Stimulated activated CD4-positive, alpha-beta T cell treated with anti-CD3 and anti-CD28 coated beads, Interleukin-2, amount 100 ng/mL, for 4 hours (primary cell): ENCODE measurements at places on chromosomes 5 and 9.

GRCh38 chr5:8508231-8508630, 639.3 kb downstream of the MTRR start:
- no peak for DNase-seq

- DNase-seq, result no peak
Observed at GRCh38 chr5:92409134-92409533, 1026.0 kb upstream of the ARRDC3 start.

DNA sequence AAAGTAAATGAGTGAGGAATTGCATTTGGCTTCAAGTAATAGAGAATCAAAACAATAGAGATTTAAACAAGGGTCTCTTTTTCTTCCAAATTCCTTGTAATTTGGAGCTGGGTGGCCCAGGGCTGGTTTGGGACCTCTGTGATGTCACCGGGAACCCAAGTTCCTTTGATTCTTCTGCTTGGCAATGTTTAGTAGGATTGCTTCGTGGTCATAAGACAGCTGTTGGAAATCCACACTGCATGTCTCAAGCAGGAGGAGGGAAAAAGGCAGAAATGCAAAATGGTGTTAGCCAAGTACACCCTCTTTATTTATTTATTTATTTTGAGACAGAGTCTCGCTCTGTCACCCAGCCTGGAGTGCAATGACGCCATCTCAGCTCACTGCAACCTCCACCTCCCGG, 72.6 kb upstream of the IL12B start:
- no peak for DNase-seq

DNA sequence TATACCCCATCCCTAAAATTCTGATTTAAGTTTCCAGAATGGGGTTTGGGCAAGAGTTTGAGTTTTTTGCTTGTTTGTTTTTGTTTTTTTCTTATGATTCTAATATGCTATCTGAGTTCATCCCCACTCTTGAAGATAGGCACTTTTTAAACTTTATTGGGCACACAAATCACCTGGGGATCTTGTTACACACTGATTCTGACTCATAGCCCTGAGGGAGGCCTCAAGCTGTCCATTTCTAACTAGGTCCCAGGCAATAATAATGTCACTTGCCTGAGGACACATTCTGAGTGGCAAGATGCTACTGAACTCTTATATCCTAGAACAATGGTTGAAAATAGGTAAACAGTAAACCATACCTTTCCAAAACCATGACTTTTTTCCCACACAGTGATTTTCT, 22.8 kb upstream of the ABLIM3 start:
- DNase-seq, result no peak

DNA sequence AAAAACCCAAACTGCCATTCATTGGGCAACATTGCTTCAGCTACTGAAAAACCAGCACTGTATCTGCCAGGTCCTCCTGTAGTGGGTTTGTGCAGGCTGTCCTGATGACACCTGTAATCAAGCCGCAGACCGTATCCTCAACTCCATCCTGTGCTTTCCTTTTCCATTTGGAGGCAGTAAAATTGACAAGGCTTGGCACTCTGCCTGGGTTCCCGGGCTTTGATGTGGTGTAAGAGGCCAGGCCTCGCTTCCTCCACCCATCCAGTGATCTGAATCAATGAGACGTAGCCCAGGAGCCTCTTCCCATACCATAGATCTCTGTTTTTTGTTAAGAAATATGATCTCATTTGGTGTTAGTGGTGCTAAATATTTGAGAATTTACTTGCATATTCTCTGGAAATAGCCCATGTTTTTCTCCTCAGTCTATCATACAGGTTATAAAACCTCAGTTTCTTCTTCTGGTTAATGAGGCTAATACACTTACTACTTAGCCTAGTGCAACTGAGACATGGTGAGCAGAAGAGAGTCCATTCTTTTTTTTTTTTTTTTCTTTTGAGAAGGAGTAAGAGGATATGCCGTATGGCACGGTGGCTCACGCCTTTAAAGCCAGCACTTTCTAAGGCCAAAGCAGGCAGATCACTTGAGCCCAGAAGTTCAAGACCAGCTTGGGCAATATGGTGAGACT, 34.8 kb downstream of the LSM11 start:
- DNase-seq, result no peak

DNA sequence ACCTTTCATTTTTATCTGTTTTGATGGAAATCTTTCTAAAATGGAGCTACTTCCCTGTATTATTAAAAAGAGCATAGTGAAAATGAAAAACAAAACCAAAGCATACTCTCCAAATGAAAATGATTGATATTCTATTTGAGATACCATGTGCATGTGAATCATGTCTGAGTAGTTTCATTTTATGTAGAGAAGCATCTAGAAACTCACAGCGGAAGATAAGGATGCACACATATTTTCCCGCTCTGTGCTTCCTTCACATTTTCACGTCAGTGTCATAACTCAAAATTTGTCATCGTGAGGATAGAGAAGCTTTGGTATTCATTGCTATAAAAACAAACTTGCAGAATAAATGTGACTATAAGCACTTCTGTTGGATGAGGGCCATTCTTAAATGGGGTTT, 34.0 kb upstream of the CLINT1 start:
- no peak for DNase-seq

DNA sequence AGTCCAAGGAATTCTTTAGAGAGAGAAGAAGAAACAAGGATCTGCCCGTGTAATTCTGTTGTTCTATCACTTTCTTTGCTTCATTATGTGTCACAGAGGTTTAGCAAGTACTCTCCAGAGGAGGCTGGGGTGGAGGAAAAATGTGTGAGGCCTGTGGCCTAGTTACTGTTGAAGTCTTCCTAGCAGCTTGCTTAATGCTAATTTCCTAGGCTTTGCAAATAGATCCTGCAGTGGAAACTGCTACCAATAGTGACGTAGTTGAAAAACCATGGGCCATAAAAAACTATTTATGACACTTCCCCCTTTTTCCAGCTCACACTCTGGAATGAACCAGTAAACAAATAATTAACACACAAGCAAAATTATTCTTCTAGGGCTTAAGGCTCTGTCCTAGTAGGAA, 27.0 kb upstream of the C9orf72 start:
- DNase-seq, result no peak

- no peak for DNase-seq
Observed at GRCh38 chr5:119353686-119354366, 2.0 kb upstream of the TNFAIP8 start.

DNA sequence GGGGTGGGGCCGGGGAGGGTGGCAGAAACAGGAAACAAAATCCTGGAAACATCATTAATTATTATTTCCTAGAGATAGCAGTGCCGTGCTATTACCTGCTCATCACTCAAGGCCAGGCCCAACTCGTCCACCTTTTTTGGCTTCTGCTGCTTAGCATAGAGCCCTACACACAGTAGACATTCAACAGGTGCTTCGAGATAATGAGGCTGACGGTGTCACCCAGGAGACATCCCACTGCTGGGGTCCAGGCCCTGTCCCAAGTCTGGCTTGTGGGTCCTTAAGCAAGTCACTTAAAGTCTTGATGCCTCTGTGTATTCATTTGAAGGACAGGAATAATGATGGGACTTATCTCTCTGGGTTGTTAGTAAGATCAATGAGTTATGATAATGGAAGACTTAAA, 506.6 kb downstream of the BNC2 start:
- no peak for DNase-seq

DNA sequence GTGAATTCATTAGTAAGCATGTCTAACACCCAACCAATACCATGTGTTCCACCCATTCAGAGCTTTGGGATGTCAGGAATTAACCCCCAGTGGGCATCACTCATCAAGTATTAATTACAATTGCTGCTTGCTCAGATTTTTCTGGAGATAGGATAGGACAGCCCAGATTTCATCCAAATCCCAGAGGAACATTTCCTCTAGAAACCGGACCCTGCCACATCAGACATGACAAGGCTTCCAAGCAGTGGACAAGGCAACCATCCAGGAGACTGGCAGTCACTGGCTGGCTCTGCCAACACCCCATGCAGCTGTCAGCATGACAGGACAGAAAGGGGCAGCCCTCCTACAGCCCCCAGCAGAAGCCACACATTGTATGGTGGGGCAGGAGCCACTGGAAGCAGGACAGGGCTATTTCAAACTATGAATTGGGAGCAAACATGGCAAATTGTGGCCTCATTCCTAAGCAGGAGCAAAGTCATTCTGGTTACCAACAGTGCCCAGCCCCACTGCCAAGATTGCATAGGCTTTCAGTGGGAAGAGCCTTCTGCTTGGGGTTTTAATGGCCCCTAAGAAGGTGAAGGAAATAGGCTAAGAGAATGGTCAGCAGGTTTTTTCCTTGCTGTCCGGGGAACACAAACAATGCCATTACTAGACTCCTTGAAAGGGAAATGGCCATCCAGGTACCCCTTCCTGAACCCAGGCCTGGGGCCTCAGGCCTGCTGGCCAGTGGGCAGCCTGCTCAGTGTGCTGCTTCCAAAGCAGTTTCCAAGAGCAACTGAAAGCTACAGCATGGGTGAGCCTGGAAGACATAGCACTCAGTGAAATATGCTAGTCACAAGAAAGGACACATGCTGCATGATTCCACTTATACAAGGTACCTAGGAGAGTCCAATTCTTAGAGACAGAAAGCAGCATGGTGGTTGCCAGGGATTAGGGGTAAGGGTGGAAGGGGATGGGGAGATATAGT, 294.7 kb upstream of the SLC30A5 start:
- no peak for DNase-seq

- DNase-seq, result no peak
Observed at GRCh38 chr9:117413346-117414219, 1.3 kb downstream of the ASTN2 start.

DNA sequence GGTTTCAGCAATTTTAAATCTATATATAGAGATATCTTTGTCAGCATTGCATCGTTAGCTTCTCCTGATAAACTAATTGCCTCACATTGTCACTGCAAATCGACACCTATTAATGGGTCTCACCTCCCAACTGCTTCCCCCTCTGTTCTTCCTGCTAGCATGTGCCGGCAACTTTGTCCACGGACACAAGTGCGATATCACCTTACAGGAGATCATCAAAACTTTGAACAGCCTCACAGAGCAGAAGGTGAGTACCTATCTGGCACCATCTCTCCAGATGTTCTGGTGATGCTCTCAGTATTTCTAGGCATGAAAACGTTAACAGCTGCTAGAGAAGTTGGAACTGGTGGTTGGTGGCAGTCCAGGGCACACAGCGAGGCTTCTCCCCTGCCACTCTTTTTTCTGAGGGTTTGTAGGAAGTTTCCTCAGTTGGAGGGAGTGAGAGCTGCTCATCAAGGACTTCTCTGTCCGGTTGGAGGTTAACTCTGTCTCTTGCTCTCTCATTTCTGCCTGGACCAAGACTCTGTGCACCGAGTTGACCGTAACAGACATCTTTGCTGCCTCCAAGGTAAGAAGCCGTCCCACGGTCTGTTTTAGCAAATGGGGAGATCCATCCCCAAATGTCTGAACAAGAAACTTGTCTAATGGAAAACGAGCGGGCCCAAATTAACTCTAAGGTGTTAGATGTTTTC, at the start of gene IL4:
Gene IL4, plus strand, starts transcription at position 51 of the 692 bp plus-strand sequence. Its CDS starts 62 bp downstream, at position 113.
- no peak for DNase-seq

- DNase-seq, result no peak
Observed at GRCh38 chr9:131019388-131020239, 10.6 kb downstream of the LAMC3 start.
